ENCODE measurements at places on chromosomes 6 and 20.

DNA sequence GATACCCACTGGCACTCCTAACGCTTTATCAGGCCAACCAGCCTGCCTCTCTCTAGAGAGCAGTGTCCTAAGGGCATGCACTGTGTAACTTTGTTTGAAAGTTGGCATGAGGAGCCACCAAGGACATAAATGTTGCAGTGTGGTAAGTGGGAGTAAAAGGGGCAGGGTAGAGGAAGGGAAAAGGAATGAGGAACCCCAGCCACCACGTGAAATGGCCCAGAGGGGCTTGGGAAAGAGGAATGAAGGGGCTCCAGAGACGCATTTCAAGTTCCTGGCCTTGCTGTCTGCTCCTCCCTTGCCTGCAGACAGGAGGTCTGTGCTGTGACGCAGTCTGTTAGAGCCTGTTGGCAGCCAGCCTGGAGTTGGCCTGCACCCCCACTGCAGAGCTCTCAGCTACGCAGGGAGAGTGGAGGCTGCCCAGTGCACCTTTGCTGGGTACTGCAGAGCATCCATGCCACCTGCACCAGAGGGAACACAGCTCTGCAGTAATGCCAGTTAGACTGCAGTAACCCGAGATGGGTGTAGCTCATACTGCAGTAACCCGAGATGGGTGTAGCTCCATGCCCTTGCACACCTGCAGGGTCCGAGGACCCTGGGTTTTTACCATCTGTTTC lies 86.8 kb upstream of the SNAP25 start:
- peak; percentile 76 for DNase-seq

DNA sequence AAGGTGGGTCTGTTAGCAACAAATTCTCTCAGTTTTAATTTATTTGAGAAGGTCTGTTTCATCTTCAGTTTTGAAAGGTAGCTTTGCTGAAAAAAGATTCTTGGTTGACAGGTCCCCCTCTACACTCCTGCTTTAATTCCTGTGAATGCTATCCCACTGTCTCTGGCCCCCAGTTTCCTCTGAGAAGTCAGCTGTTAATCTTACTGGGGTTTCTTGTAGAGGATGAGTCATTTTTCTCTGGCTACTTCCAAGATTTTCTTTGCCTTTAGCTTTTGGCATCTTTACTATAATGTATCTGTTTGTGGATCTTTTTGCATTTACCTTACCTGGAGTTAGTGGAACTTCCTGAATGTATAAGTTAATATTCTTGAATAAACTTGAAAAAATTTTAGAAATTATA lies 122.7 kb downstream of the MMS22L start:
- DNase-seq = no peak

DNA sequence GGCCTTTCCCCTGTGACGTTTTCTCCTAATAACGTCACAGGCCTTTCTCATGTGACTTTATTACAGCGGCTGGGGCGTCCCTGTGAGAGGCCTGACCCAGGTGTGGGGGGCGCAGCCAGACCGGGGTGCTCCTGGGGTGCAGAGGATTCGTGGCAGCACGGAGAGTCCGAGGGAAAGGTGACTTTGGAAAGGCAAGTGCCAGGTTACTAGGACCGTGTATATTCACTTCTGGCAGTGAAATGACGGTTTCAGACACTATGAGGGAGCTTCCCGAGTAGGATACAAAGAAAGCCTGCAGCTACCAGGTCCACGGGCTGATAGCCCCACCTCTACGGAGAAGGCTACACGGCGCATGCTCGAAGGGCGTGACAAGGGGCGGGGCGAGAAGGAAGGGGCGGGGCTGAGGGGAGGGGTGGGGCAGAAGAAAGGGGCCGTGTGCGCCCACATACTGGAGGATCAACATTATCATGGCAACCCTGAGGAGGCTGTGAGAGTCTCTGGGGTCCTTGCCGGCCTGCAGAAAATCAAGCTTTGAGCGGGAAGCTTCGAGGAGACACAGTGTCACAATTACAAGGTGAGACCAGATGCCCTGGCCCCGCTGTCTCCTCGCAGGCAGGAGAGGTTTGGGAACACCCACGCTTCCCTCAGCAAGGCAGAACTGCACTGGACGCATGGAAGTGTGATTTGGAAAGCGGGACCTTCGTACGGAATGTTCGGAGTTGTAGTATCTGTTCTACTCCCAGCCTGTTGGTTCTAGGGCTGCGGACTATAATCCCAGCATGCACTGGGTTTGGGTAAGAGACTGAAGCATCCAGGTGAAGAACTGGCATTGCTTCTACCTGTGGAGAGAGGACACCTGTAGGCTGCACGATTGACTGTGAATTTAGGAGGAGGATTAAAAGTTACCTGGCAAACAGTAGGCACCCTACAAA lies 54.4 kb upstream of the ZNF337 start:
- DNase-seq = peak; percentile 33

DNA sequence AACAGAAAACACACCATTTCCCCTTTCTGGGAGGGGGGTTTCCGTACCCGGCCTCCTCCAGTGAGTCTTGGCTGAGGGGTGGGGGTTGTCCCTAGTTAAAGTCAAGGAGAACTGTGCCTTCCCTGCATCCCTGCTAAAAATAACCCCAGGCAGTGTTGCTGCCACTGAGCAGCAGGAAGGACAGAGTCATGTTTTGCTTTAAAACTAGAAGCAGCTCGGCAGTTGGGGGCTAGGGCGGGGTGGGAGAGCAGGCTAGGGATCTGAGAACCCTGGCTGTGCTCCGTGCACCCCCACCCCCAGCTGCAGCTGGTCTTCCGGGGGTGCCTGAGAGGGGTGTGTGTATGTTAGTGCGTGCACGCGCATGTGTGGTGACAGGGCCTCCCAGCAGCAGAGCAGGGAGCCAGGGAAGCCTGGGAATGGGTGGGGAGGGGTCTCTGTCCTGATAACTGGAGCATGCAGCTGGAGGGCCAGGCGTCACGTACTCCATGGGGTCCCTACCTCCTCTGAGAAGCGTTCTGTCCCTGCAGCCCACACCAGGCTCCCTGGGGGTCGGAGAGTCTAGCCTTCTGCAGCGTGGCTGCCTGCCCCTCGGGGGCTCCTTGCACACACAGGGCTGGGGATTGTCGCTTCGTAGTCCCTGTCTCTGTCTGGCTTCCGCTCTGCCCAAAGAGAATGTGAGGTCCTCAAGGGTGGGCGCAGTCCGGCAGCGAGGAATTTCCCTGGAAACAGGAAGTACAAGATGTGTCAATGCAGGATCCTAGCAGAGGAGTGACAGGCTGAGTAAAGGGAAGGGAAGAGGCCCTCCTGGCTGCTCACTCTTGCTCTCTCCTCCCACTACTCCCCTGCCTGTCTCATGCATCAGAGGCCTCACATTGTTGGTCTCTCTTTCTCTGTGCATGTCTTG lies 16.8 kb upstream of the ARMC12 start:
- DNase-seq = peak; percentile 66

DNA sequence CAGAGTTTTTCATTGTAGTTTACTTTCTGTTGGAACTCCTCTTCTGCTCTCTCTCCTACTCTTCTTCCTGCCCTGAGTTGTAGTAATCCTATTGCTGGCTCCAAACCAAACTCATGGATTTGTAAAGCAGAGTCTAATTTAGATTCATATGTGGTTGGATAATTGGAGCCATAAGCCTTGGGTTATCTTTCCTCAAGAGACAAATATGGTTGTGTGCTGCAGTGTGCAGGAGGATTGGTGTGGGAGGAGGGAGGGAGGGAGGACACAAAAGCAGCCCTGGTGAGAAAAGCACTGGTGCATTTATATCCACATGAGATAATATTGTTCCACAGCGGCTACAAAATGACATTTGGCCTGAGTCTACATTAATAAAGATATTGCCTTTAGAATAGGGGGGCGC lies 4.2 kb downstream of the HLA-G start:
- DNase-seq = no peak

GRCh38 chr6:36814249-36814648 lies 25.0 kb downstream of the CPNE5 start:
- no peak for DNase-seq

DNA sequence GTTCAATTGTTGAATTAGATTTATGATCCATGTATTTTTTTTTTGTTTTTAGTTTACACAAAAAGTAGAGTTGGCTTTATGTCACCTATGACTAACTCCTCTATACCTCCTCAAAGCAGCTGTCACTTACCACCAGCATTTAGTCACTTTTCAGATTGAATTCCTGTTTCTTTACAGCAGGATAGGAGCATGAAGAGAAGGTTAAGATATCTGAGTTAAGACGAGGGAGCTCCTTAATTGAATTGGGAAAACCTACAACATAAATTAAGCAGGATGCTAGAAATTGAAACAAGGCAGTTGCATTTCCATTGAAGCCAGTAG lies 237.2 kb downstream of the FARS2 start:
- DNase-seq = no peak

DNA sequence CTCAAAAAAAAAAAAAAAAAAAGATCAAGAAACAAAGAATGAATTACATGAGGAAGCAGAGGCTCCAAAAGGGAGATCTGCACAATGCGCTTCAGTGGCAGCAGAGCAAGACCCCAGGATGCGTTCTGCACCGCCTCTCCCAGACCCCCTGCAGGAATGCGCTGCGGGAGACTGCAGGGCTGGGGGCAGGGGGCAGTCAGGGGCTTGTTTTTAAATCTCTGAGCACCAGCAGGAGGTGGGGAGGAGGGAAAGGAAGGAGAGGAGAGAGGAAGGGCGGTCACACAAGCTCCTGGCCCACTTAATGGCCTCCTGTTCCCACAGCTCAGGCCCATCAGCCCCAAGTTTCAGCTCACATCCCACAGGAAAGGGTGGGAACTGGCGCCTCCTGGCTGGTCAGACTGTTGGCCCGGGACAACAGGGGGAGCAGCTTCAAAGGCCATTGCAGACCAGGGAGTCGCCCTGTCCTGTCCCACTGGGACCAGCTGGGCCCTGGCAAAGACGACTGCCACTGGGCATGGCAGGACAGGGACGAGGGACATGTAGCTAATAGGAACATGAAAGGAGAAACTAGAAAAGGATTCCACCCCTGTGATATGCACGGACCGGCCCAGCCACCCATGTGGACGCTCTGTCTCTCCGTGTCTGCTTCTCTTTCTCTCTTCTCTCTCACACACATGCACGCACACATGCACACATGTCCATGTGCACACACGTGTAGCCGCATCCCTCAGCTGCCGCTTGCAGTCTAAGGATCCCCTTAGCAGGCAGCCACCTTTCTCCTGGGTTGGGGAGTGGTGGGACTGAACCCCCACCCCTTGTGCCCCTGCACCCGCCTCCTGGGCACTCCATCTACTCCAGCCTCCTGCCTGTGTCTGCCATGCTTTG lies 34.7 kb downstream of the TFEB start:
- peak; percentile 59 for DNase-seq

DNA sequence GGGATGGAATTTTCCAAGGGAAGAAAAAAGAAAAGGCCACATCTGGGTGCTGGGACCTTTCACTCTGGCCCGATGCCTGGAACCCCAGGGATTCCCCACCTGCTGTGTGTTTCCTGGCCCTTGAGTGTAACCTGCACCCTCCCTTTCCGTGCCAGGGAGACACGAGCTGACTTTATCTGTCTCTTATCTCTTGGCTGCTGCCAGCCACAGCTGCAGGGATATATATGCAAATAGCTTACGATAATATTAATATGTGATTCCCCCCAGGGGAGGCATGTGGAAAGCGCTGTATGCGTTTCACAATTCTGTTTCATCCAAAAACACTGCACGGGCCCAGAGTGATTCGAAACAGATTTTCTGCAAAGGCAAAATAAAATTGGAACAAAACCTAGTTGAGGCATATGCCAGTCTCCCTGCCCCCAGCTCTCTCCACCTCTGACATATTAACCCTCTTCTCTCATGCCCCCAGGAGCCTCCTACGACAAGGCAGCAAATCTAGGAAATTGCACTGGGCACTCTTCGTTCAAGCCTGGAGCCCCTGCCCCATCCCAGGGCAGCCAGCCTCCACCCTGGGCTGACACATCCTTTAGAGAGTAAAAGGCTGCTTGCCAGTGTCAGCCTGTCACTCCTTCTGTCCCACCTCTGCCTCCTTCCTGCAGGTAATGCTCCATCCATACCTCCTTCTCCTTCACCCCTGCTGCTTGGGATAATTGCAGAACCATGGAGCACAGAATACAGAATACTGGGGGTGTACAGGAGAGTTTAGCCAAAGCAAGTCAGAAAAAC lies 1.3 kb downstream of the RIPOR3 start:
- DNase-seq = peak; percentile 49

- DNase-seq = no peak
Measured at GRCh38 chr6:130412556-130413290, 46.9 kb downstream of the TMEM200A start.

DNA sequence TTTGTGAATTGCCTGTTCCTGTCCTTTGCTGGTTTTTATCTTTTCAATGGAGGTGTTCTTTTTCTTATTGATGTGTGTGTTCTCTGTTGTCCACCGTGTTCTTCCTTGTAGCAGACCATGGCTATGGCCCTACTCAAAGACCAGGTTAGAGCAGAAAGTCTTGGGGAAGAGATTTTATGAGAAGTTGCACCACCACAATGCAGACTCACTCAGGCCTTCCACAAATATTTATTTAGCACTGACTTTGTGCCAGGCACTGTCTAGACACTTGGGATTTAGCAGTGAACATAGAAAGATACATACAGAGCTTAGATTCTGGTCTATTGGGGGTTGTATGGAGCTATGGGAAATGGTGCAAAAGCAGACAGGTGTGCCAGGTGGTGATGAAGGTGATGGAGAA lies 98.8 kb downstream of the DTD1 start:
- DNase-seq = no peak

- DNase-seq = no peak
Measured at GRCh38 chr6:30066082-30066481, 916 bp upstream of the PPP1R11 start.

DNA sequence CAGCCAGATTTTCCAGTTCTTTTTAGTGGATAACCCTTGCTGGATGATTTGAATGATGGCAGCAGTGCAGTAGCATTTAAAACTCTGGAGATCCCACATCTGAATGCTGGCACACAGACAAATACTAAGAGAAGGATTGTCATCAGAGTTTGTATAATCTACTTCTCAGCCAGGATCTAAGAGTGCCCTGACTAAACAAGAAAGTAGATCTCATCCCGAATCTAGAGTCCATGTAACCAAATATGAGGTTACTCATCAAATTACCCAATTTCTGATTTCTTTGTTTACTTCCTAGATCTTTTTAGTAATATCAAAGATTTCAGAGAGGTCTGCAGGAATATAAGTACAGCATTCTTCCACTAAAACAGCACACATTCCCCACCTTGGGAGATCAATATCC lies 7.8 kb downstream of the TMC2 start:
- no peak for DNase-seq

- DNase-seq = no peak
Measured at GRCh38 chr6:56949265-56949664, 5.6 kb upstream of the BEND6 start.

DNA sequence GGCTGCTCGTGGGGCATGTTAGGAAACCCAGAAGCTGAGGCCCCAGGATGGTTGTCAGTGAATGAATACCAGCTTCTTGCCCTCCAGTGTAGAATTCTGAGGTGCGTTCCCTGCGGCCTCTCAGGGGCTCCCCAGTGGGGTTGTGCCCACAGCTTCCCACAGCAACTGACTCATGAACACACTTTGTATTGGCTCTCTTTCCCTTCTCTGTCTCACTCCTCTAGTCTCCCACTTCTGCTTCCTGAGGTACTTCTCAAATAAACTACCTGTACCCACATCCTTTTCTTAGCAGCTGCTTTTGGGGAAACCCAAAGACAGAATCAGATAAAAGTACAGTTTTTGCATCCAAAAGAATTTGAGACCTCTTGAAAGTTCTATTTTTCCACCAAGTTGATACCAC lies 107.7 kb upstream of the JAG1 start:
- no peak for DNase-seq

Data from heart left ventricle (tissue), 16 donors.